A549 treated with Mapracorat at 1 μM for 4 hours (cell line): ENCODE measurements at places on chromosomes 4 and X. TPM values are rescaled to one million over a fixed set of nuclear protein-coding genes. Genes with fewer than 3 reads are reported as not detected.

MAGEC2 gene
- total RNA-seq, result not detected in 5 replicates

F11 gene
- not detected in 5 replicates for total RNA-seq

HNRNPDL gene
- total RNA-seq, result 230 to 388 TPM (median 275 TPM) in 5 replicates

UGT2B10 gene
- total RNA-seq, result 0.15 TPM in 1 of 5 replicates, not detected in the others

SLC39A8 gene
- 9.3 to 10.7 TPM (median 9.8 TPM) in 5 replicates for total RNA-seq

SLC49A3 gene
- total RNA-seq, result 0.07 to 0.31 TPM (median 0.20 TPM) in 5 replicates
